ENCODE measurements at places on chromosomes 12 and 14. TPM values are rescaled to one million over a fixed set of nuclear protein-coding genes. Genes with fewer than 3 reads are reported as not detected.

The NAV3 gene
- polyA plus RNA-seq: 0.34 TPM

The TPPP2 gene
- polyA plus RNA-seq: 1.3 TPM

The RAB35 gene
- polyA plus RNA-seq: 23.2 TPM

The C12orf43 gene
- 10.3 TPM for polyA plus RNA-seq

The AEBP2 gene
- polyA plus RNA-seq: 12.0 TPM

The ANO2 gene
- 0.34 TPM for polyA plus RNA-seq

The SPX gene
- polyA plus RNA-seq: 28.2 TPM

The PTHLH gene
- not detected for polyA plus RNA-seq

The FAM181A gene
- polyA plus RNA-seq: not detected

The KRT83 gene
- not detected for polyA plus RNA-seq

The CD9 gene
- polyA plus RNA-seq: 301 TPM

The CTDSP2 gene
- 46.0 TPM for polyA plus RNA-seq

The SAV1 gene
- polyA plus RNA-seq: 18.5 TPM

The CCDC196 gene
- polyA plus RNA-seq: not detected

The CLEC4C gene
- polyA plus RNA-seq: not detected

The KCNC2 gene
- polyA plus RNA-seq: not detected

The SELPLG gene
- polyA plus RNA-seq: 3.7 TPM

The PPM1H gene
- polyA plus RNA-seq: 8.7 TPM

The ACSM4 gene
- not detected for polyA plus RNA-seq

The OAS2 gene
- 5.0 TPM for polyA plus RNA-seq

The DPPA3 gene
- not detected for polyA plus RNA-seq

The TCL1B gene
- not detected for polyA plus RNA-seq

The AHNAK2 gene
- 1.1 TPM for polyA plus RNA-seq

The GLT8D2 gene
- 7.0 TPM for polyA plus RNA-seq

The RFC5 gene
- polyA plus RNA-seq: 7.0 TPM

The STXBP6 gene
- polyA plus RNA-seq: 2.8 TPM

The SYCP3 gene
- 0.54 TPM for polyA plus RNA-seq
